ENCODE measurements at places on chromosomes 2 and 18. TPM values are rescaled to one million over a fixed set of nuclear protein-coding genes. Genes with fewer than 3 reads are reported as not detected.

DNA sequence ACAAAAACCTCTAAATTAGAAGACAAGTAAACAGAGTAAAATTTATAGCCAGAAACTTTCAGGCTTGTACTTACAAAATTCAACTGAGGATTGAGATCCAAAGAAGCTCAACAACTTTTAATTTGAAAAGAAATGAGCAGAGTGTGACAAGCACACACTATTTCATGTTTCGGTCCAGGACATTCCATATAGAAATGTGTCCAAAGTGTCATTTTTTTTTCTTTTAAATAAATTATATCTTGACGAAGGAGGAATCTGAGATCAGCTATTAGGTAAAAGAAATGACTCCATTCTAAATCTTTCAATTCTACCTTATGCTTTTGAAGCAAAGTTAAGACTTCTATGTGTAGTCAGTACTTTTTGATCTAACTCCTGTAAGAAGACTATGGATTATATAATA, 4.6 kb downstream of the FN1 start:
- no peak for DNase-seq

DNA sequence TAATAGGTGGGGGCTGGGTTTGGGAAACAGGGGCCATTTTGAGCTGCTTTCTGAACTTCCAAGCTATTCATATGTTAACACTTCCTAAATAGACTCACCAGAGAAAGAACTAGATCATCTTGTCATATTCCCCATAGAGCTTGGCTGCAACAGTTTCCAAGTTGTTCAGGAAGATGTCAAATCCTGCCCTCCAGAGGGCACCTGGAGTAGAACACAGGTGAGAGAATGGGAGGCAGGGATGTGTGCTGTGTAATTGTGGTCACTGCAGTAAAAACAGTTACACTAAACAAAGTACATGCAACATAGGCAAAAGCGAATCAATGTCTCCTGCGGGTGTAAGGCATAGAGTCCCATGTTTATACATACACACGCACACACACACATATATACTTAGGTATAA, 34.5 kb upstream of the LRRC30 start:
- DNase-seq, result no peak

- DNase-seq, result no peak
Measured at GRCh38 chr2:152280780-152281179, 54.2 kb upstream of the FMNL2 start.

Gene GPBAR1
- 0.68 TPM for total RNA-seq

DNA sequence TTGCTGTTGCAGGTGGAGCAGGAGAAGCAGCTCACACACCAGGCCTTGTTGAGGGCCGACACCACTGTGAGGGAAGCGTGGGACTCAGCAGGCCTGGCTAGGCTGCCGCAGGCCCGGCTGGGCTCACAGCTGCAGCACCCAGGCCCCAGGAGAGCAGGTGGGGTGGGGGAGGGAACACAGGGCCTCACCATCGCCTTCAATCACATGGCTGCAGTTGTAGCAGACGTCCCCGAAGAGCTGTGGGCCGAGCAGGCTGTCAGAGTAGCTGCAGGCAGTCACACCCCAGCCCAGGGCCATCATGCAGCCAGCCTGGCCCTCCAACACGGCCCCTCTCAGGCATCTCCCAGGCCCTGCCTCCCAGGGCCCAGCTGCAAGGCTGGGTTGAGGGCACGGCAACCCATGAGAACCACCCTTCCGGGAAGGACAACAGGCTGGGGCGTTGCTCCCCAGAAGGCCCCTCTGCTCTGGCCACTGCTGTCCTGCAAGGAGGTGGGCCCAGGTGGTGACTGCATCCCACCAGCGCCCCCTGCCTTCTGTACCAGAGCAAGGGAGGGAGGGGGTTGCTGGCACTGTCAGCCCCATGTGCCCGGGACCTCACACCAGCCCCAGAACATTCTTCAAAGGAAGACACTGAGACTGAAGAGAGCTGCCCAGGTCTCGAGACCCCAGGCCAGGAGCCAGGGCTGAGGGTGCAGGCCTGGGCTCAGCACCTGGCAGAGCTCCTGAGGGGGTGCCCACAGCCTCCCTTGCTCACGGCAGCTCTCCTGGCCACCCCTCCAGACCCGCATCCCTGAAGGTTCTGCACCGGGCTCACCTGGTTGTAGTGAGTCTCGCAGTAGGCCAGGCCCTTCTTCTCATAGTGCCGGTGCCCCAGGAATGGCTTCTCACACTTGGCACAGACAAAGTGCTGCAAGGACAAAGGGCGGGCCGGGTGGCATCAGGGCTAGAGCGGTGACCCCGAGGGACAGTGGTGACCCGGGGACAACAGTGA, 5.6 kb upstream of the GPR17 start:
- no peak for DNase-seq

DNA sequence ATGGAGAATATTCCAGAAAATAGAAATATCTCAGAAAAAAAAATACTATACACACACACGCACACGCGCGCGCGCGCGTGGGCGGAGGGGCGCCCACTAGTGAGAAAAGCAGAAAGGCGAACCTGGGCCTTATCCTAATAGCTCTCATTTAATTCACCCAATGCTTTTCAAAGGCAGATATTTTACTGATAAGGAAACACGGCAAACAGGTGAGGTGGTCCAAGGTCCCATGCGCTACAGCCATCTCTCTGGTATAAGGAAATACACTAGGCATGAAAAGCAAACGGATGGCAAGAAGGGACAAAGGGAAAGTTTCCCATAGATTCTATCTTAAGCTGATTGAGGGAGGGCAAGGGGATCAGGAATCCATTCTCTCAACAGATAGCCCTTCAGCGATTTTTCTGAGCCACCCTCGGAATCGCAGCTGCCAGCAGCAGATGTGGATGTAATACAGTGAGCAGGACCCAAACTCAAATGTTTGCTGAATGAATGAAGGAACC, 136.7 kb downstream of the TMEM247 start:
- DNase-seq, result peak; percentile 5

Gene RFX8
- total RNA-seq, result not detected

GRCh38 chr2:232487385-232488096, at the start of gene ECEL1:
ECEL1 (minus strand) TSS chr2:232487834; CDS start chr2:232486653, 1,181 bp downstream.
- DNase-seq, result no peak

DNA sequence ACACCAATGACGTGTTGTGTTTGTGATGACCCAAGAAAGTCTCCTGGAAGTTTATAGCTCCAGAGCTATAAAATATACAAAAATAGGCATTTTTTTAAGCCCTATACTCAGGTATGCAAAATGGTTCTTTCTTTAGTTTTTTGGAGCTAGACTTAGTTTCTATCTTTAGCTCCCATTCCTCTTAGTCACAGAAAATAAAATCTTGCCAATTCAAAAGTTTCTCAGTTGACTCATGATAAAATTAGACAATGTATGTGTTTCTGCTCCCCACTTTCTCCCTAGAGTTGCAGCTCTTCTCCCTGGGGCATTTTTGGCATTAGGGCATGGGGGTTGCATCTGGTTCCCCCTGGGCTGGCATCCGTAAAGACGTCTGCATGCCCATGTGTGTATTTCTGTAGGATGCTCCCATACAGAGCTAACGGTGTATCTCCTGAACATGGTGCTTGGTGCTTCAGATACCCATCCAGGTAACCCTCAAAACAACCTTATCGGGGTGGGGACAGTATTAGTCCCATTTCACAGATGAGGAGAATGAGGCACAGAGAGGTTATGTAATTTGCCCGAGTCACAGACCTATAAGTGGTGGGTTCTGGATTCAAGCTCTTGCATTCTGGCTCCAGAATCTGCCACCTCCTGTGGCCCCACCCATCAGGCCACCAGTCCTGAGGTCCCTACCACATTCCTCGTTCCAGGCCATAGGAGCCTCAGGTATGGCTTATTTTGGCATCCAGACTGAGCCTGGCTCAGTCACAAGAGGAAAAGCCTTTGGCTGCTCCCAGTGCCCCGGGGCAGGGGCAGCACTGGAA, 43.1 kb upstream of the ASAP2 start:
- DNase-seq, result no peak

DNA sequence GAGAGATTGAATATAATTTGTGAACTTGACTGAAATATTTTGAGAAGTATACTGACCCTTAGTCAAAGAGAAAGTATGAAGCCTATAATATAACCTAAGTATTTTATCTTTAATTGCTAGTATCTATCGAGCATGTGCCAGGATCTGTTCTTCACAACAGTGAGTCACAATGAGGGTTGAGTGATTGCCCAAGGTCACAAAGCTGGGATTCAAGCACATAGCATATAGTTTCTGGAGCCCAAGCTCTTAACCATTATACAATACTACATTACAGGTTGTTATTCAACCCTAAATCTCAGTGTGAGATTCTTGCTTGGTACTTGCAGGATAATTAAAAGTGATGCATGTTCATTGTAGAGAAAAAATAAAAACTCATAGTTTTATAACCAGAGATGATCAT, 97.2 kb downstream of the RAB3GAP1 start:
- no peak for DNase-seq

Gene PARD6G
- 0.61 TPM for total RNA-seq

- no peak for DNase-seq
Measured at GRCh38 chr2:70673041-70673647, 94.9 kb downstream of the ADD2 start.

Gene DYNAP
- total RNA-seq, result not detected

Gene CXCR1
- total RNA-seq, result not detected

Gene EFHD1
- total RNA-seq, result 0.69 TPM

Gene IL1RN
- 1.8 TPM for total RNA-seq

DNA sequence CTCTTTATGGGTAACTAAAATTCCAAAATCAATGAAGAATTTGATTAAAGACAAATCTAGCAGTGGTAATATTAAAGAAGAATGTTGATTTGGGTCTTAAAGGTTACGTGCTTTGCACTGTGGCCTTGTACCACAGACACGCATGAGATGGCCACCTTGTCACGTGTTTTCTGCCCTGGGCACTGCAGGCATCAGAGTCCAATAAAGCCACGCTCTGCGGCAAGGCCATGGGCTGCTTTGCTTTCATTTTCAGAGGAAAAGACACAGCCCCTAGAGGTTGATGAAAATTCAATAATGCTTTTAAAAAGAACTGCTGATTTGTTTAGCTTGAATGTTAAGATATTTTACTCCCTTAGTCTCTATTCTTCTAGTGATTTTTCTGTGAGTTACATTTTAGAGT, 30.4 kb downstream of the AOX1 start:
- no peak for DNase-seq

DNA sequence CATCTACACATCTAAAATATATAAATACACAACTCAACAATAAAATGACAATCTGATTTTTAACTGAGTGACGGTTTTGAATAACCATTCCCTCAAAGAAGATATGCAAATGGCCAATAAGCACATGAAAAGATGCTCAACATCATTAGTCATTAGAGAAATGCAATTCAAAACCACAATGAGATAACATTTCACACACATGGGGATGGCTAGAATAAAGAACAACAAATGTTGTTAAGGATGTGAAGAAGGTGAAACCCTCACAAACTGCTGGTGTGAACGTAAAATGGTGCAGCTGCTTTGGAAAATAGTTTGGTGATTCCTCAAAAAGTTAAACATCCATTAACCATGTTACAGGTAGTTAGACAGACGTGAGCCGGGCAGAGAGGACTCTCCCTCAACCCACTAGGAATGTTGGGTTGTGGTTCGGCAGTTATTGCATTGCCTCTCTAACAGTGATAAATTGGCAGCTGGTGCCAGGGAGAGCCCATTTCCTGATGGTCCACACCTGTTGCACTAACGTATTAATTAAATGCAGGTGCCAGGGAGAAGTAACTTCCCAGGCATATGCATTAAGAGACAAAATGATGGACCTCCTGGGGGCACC, 22.3 kb upstream of the DUSP2 start:
- no peak for DNase-seq

DNA sequence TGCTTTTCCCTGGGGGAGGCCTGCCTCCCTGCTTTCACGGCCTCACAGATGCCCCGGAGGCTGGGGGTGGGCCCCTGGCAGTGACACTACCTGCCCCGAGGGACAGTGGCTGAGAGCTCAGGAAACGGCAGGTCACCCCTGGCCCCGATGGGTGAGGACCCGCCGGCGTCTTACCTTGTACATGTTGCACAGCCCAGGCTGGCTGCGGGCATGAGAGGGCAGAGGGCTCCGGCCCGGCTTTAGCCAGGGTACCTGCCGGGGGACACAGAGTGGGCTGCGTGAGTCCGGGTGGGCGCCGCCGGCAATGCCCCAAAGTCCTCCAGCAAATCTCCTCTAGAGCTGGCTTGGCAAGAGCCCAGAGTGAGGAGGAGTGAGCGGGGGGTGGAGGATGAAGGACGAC, 122.9 kb downstream of the MBP start:
- no peak for DNase-seq

Gene APCDD1
- 0.21 TPM for total RNA-seq

DNA sequence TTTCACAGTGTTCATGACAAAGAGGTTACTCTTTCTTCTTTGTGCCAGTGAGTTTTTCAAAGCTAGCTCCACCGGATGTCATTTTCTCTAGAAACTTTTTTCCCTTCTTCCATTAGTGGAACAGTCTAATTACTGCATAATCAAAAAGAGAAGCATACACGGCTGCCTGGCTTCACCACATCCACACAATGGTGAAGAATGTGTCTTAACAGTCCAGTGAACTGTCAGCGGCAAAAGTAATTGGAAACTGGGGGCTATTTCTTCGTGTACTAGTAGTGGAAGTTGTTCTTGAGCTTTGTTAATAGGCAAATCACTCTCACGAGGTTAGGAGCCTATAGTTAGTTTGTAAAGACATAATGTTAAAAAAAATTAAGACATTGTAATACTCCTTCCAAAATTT, 32.9 kb upstream of the PIK3C3 start:
- no peak for DNase-seq

All from activated T-cell treated with anti-CD3 and anti-CD28 coated beads, Interleukin-2, amount 50 U/mL, for 4 hours (primary cell).